ENCODE measurements at places on chromosomes 6 and 20.

DNA sequence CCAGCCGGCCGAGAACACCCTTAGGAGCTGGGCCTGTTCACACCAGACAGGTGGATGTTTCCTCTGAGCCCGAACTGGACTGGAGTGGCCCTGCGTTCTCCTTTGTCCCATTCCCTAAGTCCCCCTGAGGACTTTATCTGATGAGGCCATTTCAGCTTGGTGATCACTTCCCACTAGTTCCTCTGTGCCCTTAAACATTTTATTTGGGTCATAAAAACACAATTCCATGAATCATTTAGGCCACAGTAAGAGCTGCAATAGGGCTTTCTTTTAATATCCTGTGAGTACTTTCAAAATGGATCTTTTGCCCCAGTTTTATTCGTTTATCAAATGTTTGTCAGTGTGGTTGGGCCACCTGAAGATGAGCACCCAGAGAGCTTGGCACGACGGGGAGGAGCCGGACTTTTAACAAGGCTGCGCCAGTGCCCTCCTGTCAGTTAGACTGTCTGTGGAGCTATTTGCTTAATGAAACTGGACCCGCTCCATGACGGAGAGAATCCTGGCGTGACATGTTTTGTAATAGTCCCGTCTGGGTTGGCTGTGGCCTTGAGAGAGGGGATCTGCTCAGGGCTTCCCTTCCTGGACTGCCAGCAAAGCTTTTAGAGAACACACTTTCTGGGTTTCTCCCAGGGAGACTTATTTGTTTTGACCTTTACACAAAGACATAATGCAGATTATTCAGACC is 53.5 kb downstream of the ZDHHC14 start:
- no peak for DNase-seq

DNA sequence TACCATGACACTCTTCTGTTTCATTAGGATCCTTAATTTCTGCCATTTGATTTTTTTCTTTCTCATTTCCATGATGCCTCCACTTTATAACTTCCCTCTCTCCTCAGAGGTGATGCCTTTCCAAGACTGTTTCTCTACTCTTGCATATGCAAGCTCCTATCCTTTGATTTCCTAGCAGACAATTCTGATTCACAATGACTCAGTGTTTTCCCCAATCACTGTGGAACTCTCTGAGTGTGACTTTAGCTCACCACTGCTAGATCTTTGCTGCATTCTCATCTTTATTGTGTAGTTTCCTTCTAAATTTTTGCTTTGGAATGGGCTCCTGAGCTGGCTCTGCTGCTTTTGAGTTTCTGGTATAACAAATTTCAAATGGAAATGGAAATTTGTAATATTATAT is 184.9 kb downstream of the TINAG start:
- peak; percentile 45 for DNase-seq

DNA sequence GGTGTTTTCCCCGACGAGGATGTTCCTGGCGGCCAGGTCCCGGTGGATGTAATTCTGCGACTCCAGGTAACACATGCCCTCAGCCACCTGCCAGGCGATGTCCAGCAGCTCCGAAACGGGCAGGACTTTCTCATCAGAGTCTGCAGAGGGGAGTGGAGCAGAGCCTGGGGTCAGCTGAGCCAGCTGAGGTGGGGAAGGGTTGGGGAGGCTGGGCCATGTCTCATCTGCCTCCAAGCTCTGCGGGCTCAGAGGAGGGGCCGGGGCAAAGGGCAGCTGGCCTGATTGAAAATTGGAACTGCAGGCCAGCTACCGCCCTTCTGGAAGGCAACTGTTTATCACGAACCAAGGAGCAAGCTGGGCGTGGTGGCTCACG is 6.4 kb downstream of the PTK6 start:
- no peak for DNase-seq

GRCh38 chr6:8321671-8322404 is 113.5 kb downstream of the SLC35B3 start:
- no peak for DNase-seq

- peak; percentile 66 for DNase-seq
Observed at GRCh38 chr6:115896538-115897129, 164.1 kb downstream of the FRK start.
